ENCODE measurements at places on chromosomes 16 and 17.

DNA sequence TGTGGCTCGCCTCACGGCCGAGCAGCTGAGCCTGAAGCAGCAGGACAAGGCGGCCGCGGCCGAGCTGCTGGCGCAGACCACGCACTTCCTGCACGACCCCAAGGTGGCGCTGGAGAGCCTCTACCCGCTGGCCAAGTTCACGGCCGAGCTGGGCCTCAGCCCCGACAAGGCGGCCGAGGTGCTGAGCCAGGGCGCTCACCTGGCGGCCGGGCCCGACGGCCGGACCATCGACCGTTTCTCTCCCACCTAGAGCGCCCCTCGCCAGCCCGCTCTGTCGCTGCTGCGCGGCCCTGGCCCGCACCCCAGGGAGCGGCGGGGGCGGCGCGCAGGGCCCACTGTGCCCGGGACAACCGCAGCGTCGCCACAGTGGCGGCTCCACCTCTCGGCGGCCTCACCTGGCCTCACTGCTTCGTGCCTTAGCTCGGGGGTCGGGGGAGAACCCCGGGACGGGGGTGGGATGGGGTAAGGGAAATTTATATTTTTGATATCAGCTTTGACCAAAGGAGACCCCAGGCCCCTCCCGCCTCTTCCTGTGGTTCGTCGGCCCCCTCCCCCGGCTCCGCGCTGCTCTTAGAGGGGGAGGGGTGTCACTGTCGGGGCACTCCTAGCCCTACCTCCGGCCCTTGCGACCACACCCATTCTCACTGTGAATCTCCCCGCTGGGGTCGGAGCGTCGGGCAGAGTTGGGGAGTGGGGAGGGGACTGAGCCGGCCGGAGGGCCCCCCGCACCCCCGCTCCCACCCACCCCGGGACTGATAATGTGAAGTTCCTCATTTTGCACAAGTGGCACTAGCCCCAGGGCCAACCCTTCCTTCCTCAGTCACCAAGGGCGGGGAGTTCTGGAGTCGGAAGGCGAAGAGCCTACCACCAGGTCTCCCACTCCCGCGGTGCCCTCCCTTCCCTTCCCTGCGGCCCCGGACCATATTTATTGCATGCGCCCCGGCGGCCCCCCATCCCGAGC, 4.0 kb downstream of the HIC1 start:
- DNase-seq: no peak

- DNase-seq: no peak
Observed at GRCh38 chr16:18050777-18051176, 285.8 kb downstream of the NPIPA8 start.

GRCh38 chr17:46147296-46147695, 45.9 kb downstream of the KANSL1 start:
- DNase-seq: no peak

DNA sequence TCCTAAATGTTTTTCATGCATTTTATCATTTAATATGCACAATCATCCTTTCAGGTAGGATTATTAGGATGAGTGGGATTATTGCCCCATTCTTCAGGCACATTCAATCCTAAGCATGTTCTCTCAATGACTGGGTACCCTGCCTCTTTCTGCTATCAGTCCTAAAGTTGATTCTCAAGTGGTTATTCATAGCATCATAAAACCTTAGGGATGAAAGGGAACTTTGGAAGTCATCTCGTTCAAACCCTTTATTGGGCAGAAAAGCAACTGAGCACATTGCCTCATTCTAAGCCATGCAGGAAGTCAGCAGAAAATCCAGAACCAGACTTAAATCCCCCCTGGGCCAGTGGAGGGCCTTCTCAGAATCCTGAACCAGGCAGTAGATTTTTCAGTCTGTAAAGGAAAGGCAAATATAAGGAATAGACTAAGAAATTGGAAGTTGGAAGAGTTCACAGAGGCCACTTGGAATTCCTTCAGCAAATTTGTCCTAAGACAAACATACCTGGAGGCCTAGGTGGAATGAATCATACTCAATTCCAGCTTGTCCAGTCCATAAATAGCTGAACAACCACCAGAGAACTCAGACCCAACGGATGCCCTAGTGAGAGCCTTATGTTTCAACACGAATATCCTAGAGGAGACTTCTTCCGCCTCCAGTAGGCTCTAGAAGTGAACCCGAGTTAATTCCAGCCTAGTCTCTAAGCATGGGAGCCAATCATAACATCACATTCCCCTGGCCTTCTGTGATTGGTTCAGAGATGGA, 62.7 kb downstream of the IRX6 start:
- no peak for DNase-seq

GRCh38 chr16:86628614-86629013, 50.3 kb downstream of the FOXL1 start:
- DNase-seq: no peak

DNA sequence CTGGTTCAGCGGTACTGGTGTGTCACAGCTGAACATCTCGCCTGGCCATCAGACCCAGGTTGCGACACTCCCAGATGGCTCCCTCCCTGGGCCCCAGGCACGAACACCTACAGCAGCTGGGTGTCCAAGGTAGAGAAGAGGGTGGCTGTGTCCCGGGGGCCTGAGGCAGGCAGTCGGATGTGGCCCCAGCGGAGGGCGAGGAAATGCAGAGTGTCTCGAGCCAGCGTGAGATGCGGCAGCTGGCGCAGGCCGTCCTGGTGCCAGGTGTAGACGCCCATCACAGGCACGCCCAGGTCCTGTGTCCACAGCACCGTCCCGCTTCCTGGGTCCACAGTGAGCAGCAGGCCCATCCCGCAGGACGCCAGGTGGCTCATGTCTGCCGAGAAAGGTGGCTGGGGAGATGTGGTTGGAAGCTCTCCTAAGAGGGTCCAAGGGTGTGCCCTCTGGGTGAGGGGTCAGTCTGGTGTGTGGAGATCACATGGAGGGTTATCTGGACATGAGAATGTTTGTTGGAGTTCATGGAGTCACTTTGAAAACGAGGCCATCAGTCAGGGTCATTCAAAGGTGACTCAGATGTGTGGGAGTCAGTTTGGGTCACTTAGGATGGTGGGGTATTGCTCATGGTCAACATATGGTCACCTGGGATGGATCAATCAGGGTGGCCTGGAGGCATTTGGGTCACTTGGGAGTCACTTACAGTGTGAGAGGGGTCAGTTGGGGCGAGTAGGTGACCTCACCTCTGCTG, 8.1 kb downstream of the ERN2 start:
- DNase-seq: no peak

GRCh38 chr16:11621920-11622651, 35.4 kb upstream of the LITAF start:
- no peak for DNase-seq
